Testis (tissue), 5 donors: ENCODE measurements at places on chromosomes 4 and X. TPM values are rescaled to one million over a fixed set of nuclear protein-coding genes. Genes with fewer than 3 reads are reported as not detected.

DNA sequence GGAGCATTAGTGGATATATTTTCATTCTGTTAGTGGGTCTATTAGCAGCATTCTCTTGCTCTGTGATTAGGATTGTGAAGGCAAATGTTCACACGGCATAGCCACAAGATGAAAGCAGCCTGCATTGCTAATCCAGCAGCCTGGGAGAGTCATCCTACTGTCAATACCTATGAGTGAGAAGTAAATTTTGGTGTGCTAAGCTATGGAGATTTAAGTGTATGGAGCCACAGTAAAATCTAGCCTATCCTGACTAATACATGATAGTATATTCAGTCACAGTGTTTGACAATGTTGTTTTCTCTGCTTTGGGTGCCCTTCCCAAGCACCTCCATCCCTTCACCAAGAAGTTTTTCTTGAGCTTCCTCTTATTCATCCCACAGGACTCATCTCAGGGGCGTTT is 47.2 kb upstream of the TMPRSS11F start:
- H3K36me3 ChIP-seq = no peaks in the 10 kb centered on the region
- H3K4me3 ChIP-seq = no peak overlapping the region
- H3K4me1 ChIP-seq = no peaks in the 10 kb centered on the region
- no peak overlapping the region for H3K27ac ChIP-seq

DNA sequence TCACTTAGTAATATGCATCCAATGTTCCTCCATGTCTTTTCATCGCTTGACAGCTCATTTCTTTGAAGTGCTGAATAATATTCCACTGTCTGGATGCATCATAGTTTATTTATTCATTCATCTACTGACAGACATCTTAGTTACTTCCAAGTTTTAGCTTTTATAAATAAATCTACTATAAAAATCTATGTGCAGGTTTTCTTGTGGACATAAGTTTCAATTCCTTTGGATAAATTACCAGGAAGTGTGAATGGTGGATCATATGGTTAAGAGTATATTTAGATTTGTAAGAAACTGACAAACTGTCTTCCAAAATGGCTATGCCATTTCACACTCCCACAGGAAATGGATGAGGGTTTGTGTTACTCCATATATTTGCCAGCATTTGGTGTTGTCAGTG is 1392.9 kb upstream of the PABPC4L start:
- H3K4me1 ChIP-seq = no peaks in the 10 kb centered on the region
- H3K36me3 ChIP-seq = no peaks in the 10 kb centered on the region

GRCh38 chr4:174749091-174749490 is 80.0 kb downstream of the GLRA3 start:
- no peak overlapping the region for H3K27ac ChIP-seq
- H3K4me3 ChIP-seq = no peak overlapping the region
- no peaks in the 10 kb centered on the region for H3K27me3 ChIP-seq
- DNase-seq = no peak

- no peak for DNase-seq
- H3K27ac ChIP-seq = no peak overlapping the region
- H3K36me3 ChIP-seq = no peaks in the 10 kb centered on the region
- H3K4me3 ChIP-seq = no peak overlapping the region
Measured at GRCh38 chr4:78150543-78150864, 93.4 kb downstream of the FRAS1 start.

- no peaks in the 10 kb centered on the region for H3K4me1 ChIP-seq
- H3K36me3 ChIP-seq = no peaks in the 10 kb centered on the region
- H3K27ac ChIP-seq = no peak within 1 kb of the TSS
Measured at GRCh38 chr4:39406763-39407583, at the start of gene KLB. KLB (plus strand) TSS chr4:39406930; CDS start chr4:39406950, 20 bp downstream.

GRCh38 chr4:118889312-118889691 is 648 bp downstream of the SYNPO2 start:
- DNase-seq = peak; percentile 24
- H3K36me3 ChIP-seq = no peaks in the 10 kb centered on the region
- peak overlapping the region; percentile 67 for H3K4me3 ChIP-seq
- H3K27ac ChIP-seq = peak overlapping the region; percentile 71
- H3K27me3 ChIP-seq = no peaks in the 10 kb centered on the region

- no peaks in the 10 kb centered on the region for H3K27me3 ChIP-seq
- H3K4me1 ChIP-seq = no peaks in the 10 kb centered on the region
Measured at GRCh38 chr4:183355405-183355804, 33.2 kb upstream of the CLDN24 start.

DNA sequence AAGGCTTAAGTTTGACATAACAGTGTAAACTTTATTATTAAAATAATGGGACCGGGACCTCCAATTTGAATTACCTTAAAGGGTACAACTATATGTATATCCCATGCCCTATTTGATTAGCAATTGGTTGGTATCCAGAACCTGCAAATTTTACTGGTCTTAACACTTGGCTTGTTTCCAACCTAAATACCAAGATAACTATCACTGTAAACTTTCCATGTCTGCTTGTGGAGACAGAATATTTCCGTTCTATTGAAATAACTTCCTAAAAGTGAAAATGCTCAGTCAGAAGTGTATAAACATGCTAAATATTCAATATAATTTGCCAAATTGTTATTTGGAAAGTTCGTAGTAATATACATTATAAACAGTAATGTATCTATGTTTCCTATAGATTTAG is 154.0 kb downstream of the TMEM47 start:
- no peaks in the 10 kb centered on the region for H3K36me3 ChIP-seq
- H3K27me3 ChIP-seq = no peaks in the 10 kb centered on the region
- no peak for DNase-seq
- no peaks in the 10 kb centered on the region for H3K4me1 ChIP-seq

DNA sequence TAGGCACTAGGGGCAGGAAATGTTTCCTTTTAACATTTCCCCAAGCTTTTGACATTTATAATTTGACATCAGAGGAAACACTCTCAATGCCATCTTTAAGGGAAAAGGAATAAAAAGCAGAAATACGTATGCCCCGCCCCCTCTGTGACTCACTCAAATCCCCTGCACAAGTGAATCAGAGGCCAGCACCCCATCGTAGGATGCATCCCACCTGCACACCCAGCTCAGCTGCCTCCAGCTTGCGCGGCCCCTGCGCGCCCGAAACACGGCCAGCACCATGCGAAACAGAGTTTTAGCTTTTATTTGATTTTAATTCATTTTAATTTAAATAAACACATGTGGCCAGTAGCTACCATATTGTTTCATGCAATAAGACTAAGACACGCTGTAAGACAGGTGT is 29.5 kb downstream of the ABLIM2 start:
- no peaks in the 10 kb centered on the region for H3K27me3 ChIP-seq
- H3K27ac ChIP-seq = no peak overlapping the region
- no peak overlapping the region for H3K4me3 ChIP-seq
- DNase-seq = no peak
- H3K4me1 ChIP-seq = no peaks in the 10 kb centered on the region

Gene RIBC1
- polyA plus RNA-seq = 52.0 TPM

GRCh38 chr4:77145842-77146185 is 11.2 kb upstream of the CCNG2 start:
- DNase-seq = no peak
- H3K36me3 ChIP-seq = no peaks in the 10 kb centered on the region
- H3K4me1 ChIP-seq = no peaks in the 10 kb centered on the region
- no peaks in the 10 kb centered on the region for H3K27me3 ChIP-seq
- H3K27ac ChIP-seq = no peak overlapping the region
- H3K4me3 ChIP-seq = no peak overlapping the region

- no peaks in the 10 kb centered on the region for H3K27me3 ChIP-seq
- no peaks in the 10 kb centered on the region for H3K4me1 ChIP-seq
- no peak overlapping the region for H3K4me3 ChIP-seq
- no peaks in the 10 kb centered on the region for H3K36me3 ChIP-seq
- DNase-seq = no peak
Measured at GRCh38 chr4:47120783-47121182, 89.4 kb downstream of the GABRB1 start.

Gene SFRP2
- polyA plus RNA-seq = 65.6 TPM

Gene PRDM5
- polyA plus RNA-seq = 8.2 TPM

Gene ACE2
- 78.9 TPM for polyA plus RNA-seq

- H3K27me3 ChIP-seq = no peaks in the 10 kb centered on the region
- no peak overlapping the region for H3K27ac ChIP-seq
- no peaks in the 10 kb centered on the region for H3K36me3 ChIP-seq
- no peak for DNase-seq
Measured at GRCh38 chrX:153880440-153880815, 5.5 kb downstream of the L1CAM start.

DNA sequence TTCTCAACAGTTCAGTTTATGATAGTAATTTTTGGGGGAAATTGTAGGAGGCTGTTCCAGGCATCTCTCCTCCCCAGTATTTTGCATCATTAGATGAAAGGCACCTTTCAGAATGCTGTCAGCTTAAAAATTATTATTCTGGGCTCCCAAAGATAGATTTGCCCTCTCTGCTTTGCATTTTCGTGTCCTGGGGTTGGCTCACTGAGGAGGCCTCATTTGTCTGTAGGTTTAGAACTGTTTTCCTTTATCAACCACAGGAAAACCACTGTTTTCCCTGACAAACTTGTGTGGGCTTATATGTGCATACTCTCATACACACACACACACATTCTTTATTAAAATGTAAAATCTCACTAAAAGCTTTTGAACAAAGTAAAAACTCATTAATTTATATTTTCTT is 197.2 kb upstream of the VCX3A start:
- H3K4me3 ChIP-seq = no peak overlapping the region
- DNase-seq = no peak
- no peaks in the 10 kb centered on the region for H3K4me1 ChIP-seq
- no peaks in the 10 kb centered on the region for H3K27me3 ChIP-seq

Gene LDB2
- 14.6 TPM for polyA plus RNA-seq

GRCh38 chr4:5079581-5079980 is 28.3 kb downstream of the STK32B start:
- no peak overlapping the region for H3K27ac ChIP-seq
- H3K27me3 ChIP-seq = no peaks in the 10 kb centered on the region
- H3K4me3 ChIP-seq = no peak overlapping the region
- H3K36me3 ChIP-seq = no peaks in the 10 kb centered on the region

Gene ADRA2C
- polyA plus RNA-seq = 7.2 TPM

- H3K36me3 ChIP-seq = no peaks in the 10 kb centered on the region
- no peak overlapping the region for H3K27ac ChIP-seq
- H3K4me1 ChIP-seq = no peaks in the 10 kb centered on the region
- no peaks in the 10 kb centered on the region for H3K27me3 ChIP-seq
- DNase-seq = no peak
- H3K4me3 ChIP-seq = no peak overlapping the region
Measured at GRCh38 chr4:108903464-108904221, 140.8 kb upstream of the ETNPPL start.

DNA sequence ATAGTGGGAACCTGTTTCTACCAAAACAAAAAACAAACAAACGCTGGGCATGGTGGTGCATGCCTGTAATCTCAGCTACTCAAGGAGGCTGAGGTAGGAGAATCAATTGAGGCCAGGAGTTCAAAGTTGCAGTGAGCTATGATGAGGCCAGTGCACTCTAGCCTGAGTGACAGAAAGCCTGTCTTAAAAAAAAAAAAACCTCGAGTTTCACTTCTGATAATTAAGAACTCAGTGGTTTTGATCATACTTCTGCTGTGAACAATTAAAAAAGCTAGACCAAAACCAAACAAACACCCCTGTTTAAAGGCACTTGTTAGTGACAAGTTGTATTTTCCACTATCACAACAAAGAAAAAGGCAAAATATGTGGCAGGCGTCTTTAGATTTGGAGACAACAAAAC is 15.0 kb upstream of the UBE2D3 start:
- no peak for DNase-seq
- H3K4me3 ChIP-seq = no peak overlapping the region
- H3K27me3 ChIP-seq = no peaks in the 10 kb centered on the region
- H3K4me1 ChIP-seq = no peaks in the 10 kb centered on the region
- no peaks in the 10 kb centered on the region for H3K36me3 ChIP-seq

Gene MAGEH1
- polyA plus RNA-seq = 87.0 TPM

Gene FOXR2
- polyA plus RNA-seq = 2.3 TPM

Gene RAP1GDS1
- polyA plus RNA-seq = 37.2 TPM

- no peak overlapping the region for H3K27ac ChIP-seq
- H3K4me1 ChIP-seq = no peaks in the 10 kb centered on the region
- H3K27me3 ChIP-seq = no peaks in the 10 kb centered on the region
- H3K4me3 ChIP-seq = no peak overlapping the region
- H3K36me3 ChIP-seq = no peaks in the 10 kb centered on the region
Measured at GRCh38 chr4:80393246-80393969, 57.9 kb downstream of the CFAP299 start.

DNA sequence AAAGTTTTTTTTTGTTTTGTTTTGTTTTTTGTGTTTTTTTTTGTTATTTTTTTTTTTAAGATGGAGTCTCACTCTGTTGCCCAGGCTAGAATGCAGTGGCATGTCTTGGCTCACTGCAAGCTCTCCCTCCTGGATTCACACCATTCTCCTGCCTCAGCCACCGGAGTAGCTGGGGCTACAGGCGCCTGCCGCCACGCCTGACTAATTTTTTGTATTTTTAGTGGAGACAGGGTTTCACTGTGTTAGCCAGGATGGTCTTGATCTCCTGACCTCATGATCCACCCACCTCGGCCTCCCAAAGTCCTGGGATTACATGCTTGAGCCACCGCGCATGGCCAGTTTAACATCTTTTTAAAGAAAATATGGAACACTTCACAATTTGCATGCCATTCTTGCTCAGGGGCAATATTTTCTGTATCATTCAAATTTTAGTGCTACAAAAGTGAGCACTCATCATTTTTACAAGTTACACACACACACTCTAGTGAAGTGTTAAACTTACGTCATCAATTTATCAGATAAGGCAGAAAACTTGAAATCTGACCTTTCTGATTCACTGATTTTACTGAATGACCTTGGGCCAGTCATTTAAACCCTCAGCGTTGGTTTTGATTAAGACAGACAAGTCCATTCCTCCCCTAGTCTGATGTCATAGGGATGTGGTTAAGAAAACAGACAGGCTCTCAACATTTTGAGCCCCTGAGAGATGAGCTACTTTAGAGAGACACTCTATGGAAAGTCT is 61.2 kb downstream of the TRIM2 start:
- no peak for DNase-seq
- no peaks in the 10 kb centered on the region for H3K4me1 ChIP-seq
- H3K27ac ChIP-seq = no peak overlapping the region
- no peak overlapping the region for H3K4me3 ChIP-seq
- H3K36me3 ChIP-seq = no peaks in the 10 kb centered on the region
- no peaks in the 10 kb centered on the region for H3K27me3 ChIP-seq

Gene CT47B1
- polyA plus RNA-seq = 5.9 TPM

GRCh38 chrX:23694606-23695005 is 27.3 kb downstream of the PRDX4 start:
- H3K4me1 ChIP-seq = no peaks in the 10 kb centered on the region
- no peak overlapping the region for H3K27ac ChIP-seq
- H3K36me3 ChIP-seq = no peaks in the 10 kb centered on the region

Gene TLR1
- 2.8 TPM for polyA plus RNA-seq

GRCh38 chr4:38180456-38180855 is 220.3 kb downstream of the PTTG2 start:
- no peak overlapping the region for H3K27ac ChIP-seq
- H3K27me3 ChIP-seq = no peaks in the 10 kb centered on the region
- H3K4me3 ChIP-seq = no peak overlapping the region
- no peak for DNase-seq

- H3K36me3 ChIP-seq = no peaks in the 10 kb centered on the region
- H3K27me3 ChIP-seq = no peaks in the 10 kb centered on the region
- no peaks in the 10 kb centered on the region for H3K4me1 ChIP-seq
- no peak for DNase-seq
- H3K4me3 ChIP-seq = no peak overlapping the region
- no peak overlapping the region for H3K27ac ChIP-seq
Measured at GRCh38 chrX:136747003-136747986, 33.4 kb downstream of the ARHGEF6 start.
